Activated naive CD4-positive, alpha-beta T cell treated with anti-CD3 and anti-CD28 coated beads for 36 hours (primary cell): ENCODE measurements at places on chromosomes 7 and 10. TPM values are rescaled to one million over a fixed set of nuclear protein-coding genes. Genes with fewer than 3 reads are reported as not detected.

GRCh38 chr10:44951576-44952226 is 7.9 kb upstream of the RASSF4 start:
- no peak for DNase-seq
- peaks cover 4% of the 10 kb centered on the region for H3K4me1 ChIP-seq
- no peaks in the 10 kb centered on the region for H3K27me3 ChIP-seq
- no peak overlapping the region for H3K4me3 ChIP-seq
- H3K27ac ChIP-seq: no peak overlapping the region

Gene TBX20
- total RNA-seq: not detected

DNA sequence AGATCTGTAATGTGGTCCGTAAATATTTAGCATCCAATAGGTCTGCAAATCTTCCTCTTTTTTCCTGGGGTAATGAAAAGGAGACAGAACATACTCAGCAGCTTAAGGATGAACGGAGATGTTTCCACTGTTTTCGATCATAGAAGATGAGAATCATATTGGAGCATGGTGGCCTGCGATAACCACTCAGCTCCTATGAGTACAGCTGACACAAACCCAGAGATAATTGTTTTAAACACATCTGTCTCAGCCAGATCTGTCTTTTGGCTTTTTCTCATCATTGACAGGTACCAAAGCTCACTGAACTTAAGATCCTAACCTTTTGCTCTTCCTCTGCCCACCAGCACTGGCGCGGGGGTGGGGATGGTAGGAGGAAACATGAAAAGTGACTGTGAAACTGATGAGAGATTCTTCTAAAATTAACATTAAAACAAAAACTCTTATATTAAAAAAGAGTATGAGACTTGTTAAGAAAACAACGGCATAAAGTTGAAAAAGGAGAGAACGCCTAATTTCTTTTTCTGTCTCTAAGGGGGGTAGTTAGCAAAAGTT is 71.0 kb downstream of the SVOPL start:
- no peak overlapping the region for H3K27ac ChIP-seq
- H3K27me3 ChIP-seq: no peaks in the 10 kb centered on the region
- peaks cover 35% of the 10 kb centered on the region for H3K4me1 ChIP-seq

DNA sequence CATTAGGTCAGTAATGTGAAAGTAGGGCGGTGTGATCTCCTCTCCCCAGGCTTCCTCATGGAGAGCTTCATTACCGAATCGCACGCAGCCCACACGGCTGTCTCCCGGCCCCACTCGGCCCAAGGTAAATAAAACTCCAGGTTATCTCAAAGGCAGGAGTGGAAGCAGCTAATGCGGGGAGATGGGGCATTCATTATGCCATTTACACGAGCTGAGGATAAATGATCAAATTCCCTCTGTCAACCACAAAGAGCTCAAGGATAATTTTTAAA is 93.5 kb downstream of the ADARB2 start:
- H3K4me3 ChIP-seq: no peak overlapping the region
- H3K36me3 ChIP-seq: no peaks in the 10 kb centered on the region
- no peak for DNase-seq
- peaks cover 24% of the 10 kb centered on the region for H3K4me1 ChIP-seq

DNA sequence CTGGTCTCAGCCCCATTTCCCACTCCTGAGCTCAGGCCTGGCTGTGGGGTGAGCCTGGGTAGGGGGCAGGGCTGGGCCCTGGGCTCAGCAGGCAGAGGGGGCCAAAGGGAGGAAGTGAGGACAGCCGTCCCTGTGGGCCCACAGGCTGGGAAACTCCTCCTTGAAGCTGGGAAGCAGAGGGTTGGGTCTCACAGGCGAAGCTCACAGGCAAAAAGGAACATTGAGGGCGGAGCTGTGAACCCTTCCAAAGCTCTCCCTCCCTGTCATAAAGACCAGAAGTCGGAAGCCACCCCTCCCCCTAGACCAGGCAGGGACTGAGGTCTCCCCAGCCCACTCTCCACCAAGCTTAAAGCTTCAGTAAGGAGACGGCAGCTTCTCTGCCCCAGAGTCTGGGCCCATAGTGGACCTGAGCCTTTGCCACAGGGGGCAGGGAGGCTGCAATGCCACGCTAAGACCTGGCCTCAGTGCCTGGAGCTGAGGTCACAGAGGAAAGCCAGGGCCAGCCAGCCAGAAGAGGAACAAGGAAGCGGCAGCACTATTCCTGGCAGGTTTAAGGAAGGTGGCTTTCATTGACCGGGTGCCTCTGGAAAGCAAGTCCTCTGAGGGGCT is 1.0 kb upstream of the KCP start:
- no peaks in the 10 kb centered on the region for H3K36me3 ChIP-seq
- H3K4me1 ChIP-seq: peaks cover 10% of the 10 kb centered on the region
- H3K27me3 ChIP-seq: peaks cover 52% of the 10 kb centered on the region
- no peak overlapping the region for H3K27ac ChIP-seq

- H3K4me3 ChIP-seq: no peak overlapping the region
- no peaks in the 10 kb centered on the region for H3K4me1 ChIP-seq
- no peaks in the 10 kb centered on the region for H3K27me3 ChIP-seq
- H3K36me3 ChIP-seq: no peaks in the 10 kb centered on the region
- H3K27ac ChIP-seq: no peak overlapping the region
These were observed 229.8 kb upstream of the YAE1 start for GRCh38 chr7:39336442-39336841.

GRCh38 chr10:2989292-2989947 is 77.9 kb upstream of the PFKP start:
- peaks cover 2% of the 10 kb centered on the region for H3K36me3 ChIP-seq
- no peak overlapping the region for H3K27ac ChIP-seq
- no peak for DNase-seq
- peaks cover 3% of the 10 kb centered on the region for H3K4me1 ChIP-seq

GRCh38 chr10:16832351-16833080 is 15.3 kb upstream of the RSU1 start:
- H3K4me1 ChIP-seq: peaks cover 8% of the 10 kb centered on the region
- no peak overlapping the region for H3K27ac ChIP-seq
- DNase-seq: no peak
- H3K4me3 ChIP-seq: no peak overlapping the region

GRCh38 chr7:110142939-110143526 is 947.9 kb upstream of the LRRN3 start:
- H3K27ac ChIP-seq: no peak overlapping the region
- H3K36me3 ChIP-seq: no peaks in the 10 kb centered on the region
- no peak overlapping the region for H3K4me3 ChIP-seq
- peaks cover 2% of the 10 kb centered on the region for H3K27me3 ChIP-seq
- no peak for DNase-seq

Gene ZPBP
- not detected for total RNA-seq

Gene ADARB2
- 1.4 TPM for total RNA-seq

GRCh38 chr10:9605231-9605630 is 1412.4 kb upstream of the CELF2 start:
- H3K27me3 ChIP-seq: peaks cover 14% of the 10 kb centered on the region
- no peaks in the 10 kb centered on the region for H3K36me3 ChIP-seq
- H3K4me3 ChIP-seq: no peak overlapping the region
- H3K27ac ChIP-seq: no peak overlapping the region
- no peak for DNase-seq

- H3K27ac ChIP-seq: no peak overlapping the region
- no peaks in the 10 kb centered on the region for H3K4me1 ChIP-seq
- no peak for DNase-seq
These were observed 163.3 kb upstream of the FEZF1 start for GRCh38 chr7:122467661-122468449.

DNA sequence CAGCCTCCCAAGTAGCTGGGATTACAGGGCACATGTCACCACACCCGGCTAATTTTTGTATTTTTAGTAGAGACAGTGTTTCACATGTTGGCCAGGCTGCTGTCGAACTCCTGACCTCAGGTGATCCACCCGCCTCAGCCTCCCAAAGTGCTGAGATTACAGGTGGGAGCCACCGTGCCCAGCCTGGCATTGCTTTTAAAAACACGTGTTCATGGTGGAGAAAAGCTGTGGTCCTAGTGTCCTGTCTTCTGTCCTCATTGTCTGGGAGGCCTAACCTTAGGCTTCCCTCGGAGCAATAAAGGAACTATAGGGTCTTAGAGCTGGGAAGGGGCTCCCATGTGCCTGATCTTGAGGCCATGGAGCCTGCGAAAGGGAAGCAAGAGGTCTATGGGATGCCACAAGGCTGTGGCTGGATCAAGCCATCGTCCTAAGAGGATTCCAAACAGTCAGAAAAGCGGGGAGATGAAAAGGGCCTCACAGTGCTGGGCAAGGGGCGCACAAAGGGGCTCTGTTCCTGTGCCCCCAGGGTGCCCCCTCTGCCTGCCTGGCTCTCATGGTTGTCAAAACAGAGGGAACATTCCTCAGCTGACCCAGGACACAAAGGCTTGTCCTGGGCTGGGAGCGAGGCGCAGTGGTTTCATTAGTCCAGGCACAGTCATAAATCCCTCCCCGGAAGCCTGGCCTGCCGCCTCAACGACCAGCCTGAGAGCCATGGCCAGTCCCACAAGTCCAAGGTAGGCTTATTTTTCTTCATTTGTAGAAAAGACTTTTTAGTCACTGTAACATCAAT is 106.6 kb upstream of the TNS3 start:
- H3K4me3 ChIP-seq: no peak overlapping the region
- no peak for DNase-seq
- H3K36me3 ChIP-seq: no peaks in the 10 kb centered on the region
- no peaks in the 10 kb centered on the region for H3K4me1 ChIP-seq

- H3K27ac ChIP-seq: no peak overlapping the region
- peak; percentile 51 for DNase-seq
- H3K27me3 ChIP-seq: no peaks in the 10 kb centered on the region
- no peaks in the 10 kb centered on the region for H3K4me1 ChIP-seq
- H3K4me3 ChIP-seq: no peak overlapping the region
These were observed 354.8 kb downstream of the CXCL12 start for GRCh38 chr10:44030132-44030531.

Gene FLNC
- total RNA-seq: 0.02 TPM

Gene ERVW-1
- total RNA-seq: not detected

DNA sequence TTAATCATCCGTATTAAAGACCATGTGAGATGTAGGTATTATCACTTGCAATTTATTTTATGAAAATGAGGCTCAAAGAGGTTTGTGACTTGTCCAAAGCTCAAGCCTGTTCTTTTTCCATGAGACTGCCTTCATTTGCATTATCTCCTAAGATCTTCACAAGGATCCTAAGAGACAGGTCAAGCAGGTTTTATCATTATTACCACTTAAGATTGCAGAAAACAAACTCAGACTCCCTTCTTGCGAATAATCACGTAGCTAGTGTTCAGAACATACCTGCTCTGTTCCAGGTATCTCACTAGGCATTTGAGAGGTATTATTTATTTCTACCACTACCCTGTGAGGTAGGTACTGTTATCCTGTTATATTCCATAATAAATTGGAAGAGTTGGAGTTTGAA is 64.8 kb downstream of the ZNRF2 start:
- DNase-seq: no peak
- no peak overlapping the region for H3K27ac ChIP-seq
- peaks cover 49% of the 10 kb centered on the region for H3K4me1 ChIP-seq

Gene SEMA3E
- total RNA-seq: not detected
